Prostate gland (tissue), 2 donors: ENCODE measurements at places on chromosomes 2 and 18. TPM values are rescaled to one million over a fixed set of nuclear protein-coding genes. Genes with fewer than 3 reads are reported as not detected.

The POMC gene
- 2.6 TPM for total RNA-seq

The ADAM23 gene
- 10.7 TPM for total RNA-seq

The SERPINB13 gene
- 0.57 TPM for total RNA-seq

- DNase-seq = no peak
These were observed 185.4 kb upstream of the FAM98A start for GRCh38 chr2:33784488-33784887.

GRCh38 chr18:36132756-36133155, 3.1 kb downstream of the ELP2 start:
- no peak for DNase-seq

DNA sequence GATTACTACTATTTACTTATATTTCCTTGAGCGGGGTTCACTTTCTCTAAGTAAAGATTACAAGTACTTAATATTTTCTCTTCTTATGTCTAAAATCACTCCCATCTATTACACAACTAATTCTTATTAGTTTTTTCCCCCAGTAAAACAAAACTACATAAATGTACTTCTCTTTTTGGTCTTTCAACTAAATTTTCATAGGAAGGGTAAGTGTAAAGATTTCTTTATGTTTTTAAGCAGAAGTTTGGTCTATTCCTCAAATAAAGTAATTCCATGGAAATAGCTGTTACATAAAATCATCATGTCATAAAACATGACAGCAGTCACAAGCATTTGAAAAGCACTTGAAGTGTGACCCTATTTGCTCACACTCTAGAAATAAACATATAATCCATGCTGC, 249.0 kb downstream of the ZEB2 start:
- DNase-seq = no peak

DNA sequence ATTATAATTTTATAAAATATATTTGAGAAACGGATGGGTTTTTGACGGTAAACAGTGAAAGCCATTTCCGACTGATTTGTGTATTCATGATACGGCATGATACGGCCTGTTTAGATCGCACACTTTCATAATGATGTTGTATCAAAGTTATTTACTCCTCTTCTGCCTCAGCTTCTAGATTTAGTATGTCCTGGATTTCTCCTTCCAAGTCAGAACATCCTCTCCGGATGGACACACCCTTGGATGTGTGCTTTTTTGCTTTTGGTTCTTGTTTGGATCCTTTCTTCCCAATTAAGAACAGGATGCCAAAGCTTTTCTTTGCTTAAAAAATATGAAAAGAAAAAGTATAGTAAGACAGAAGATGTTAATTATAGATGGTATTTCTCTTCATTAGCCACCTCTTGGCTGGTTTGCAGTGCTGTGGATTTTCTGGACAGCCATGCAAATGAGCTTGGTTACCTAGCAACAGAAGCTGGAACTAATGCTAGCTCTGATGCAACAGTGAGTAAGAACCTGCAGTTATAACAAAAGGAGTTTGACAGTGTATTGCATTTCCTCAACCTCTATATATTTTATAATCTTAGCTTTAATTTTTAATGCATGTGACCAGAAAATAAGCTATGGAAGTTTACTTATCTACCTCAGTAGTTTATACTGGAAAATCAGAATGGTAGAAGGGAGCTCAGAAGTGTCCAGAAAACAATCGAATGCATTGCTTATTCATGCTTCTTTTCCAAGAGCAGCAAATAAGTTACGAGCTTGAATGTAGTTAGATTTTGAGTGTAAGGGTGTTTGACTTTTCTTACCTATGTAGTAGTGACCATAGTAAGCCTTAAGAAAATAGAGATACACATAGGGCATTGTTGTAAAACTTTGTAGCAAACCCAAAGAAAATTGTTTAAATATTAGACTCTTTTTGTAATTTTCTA, 27.9 kb downstream of the RMND5A start:
- DNase-seq = no peak

DNA sequence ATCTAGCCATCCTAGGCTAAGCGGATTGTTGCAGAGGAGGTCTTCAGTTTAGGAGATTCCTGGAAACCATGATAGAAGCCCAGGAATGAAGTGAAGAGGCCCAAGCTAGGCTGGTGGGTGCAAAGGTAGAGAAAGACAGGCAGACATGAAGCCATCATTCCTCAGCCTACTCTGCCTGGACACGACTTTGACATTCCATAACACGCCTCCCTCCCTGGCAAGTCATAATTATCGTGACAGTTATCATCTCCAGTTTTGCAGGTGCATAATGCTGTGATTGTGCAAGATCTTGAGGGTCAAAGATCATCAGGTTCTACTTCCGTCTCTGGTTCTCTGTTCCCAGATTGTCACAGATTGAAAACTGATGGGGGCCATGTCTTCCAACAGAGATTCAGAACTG, 15.2 kb upstream of the FZD5 start:
- DNase-seq = no peak

DNA sequence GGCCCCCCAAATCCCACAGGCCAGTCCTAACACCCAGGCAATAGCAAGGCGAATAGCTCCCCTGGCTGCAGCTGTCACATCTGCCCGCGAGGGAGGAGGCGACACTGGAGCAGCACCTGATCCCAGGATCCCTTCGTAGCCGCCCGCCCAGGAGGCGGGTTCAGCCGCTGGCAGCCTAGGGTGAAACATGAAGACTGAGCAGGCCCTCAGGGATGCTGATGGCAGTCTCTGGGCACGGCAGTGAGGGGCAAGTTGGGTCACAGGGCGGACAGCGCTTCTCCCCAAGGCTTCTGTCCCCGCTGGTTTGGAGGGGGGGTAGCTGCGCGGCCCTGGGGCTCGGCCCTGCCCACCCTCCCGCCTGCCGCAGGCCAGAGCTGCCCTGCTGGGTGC, 1.9 kb downstream of the DNMT3A start:
- peak; percentile 30 for DNase-seq

DNA sequence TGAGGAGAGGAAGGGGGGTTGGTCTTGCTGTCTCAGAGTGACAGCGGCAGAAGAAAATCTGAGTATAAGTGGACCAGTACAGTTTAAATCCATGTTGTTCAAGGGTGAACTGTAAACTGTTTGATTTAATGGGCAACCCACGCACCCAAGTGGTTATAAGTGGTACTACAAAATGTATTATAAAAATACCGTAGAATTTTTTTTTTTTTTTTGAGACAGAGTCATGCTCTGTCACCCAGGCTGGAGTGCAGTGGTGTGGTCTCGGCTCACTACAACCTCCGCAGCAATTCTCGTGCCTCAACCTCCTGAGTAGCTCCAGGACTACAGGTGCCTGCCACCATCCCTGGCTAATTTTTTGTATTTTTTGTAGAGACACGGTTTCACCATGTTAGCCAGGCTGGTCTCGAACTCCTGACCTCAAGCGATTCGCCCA, 2.1 kb upstream of the CHCHD5 start:
- DNase-seq = peak; percentile 18

DNA sequence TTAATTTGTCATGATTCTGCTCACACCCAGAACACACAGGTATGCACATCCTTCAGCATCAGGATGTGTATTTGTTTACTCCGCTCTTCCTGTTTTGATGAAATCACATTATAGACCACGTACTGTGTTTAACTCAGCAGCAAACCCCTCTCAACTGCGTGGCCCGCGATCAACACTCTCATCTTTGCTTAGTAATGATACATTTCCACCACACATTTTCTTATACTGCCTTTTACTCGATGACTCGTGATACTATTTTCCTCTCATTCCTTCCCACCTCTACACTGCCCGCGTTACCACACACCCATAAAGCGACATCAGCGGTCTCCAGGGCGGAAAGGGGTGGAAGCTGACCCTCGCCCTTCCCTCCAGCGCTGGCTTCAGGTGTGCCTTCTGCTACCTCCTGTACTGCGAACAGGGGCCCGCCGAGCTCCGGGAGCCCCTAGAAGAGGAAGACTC, 1.3 kb downstream of the NETO1 start:
- no peak for DNase-seq

GRCh38 chr18:79642626-79643025, 37.0 kb upstream of the CTDP1 start:
- no peak for DNase-seq

DNA sequence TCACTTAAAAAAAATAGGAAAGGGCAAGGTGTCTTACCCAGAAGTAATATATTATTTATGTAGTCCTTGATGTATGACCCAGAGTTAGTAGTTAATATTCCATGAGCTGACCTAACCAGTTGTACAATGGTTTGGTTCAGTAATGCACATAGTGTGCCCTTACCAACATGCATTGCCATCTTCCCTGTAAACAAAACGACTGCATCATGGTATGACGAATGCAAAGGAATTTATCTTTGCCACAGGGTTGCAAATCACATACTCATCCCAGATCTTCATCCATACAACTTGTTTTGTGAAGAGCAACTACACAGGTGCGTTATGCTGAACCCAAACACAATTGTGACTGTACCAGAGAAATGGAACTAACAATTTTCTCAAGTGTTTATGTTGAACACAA, 68.9 kb upstream of the ZSWIM2 start:
- no peak for DNase-seq

GRCh38 chr2:39571111-39571731, 94.5 kb upstream of the TMEM178A start:
- DNase-seq = no peak

- DNase-seq = no peak
These were observed 12.4 kb upstream of the ADCYAP1 start for GRCh38 chr18:892316-892715.

GRCh38 chr2:209348433-209348832, 75.4 kb upstream of the MAP2 start:
- DNase-seq = no peak

DNA sequence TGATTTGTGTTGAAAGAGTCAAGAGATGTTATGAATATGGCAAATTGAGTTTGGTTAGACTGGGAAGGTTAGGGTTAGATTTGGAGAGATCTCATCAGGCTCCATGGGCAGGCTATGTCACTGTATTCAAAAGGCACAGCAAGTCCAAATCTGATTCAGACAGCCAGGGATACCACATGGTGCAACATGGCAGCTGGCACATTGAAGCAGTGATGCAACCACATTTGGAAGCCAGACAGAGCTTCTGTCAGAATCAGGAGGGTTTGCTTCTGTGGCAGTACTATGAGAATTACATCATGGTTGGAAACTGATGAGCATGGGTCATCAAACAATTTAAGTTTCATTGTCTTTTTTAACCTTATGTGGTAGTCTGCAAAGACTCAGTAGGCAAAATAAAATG, 772.2 kb downstream of the SUCLG1 start:
- DNase-seq = no peak

DNA sequence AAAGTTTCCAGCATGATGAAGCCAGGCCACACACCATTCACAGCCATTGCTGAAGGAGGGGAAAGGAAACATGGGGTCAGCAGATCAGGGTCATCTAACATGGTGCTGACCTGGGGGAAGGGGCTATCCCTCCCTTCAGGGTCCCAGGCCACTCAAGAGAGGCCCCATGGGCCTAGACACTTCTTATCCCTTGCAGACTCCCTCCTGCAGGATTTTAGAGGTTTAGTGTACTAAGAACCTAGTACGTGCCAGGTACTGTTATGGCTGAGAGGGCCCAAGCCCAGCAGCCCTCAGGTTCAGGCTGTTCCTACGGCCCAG, 8.8 kb downstream of the KHK start:
- no peak for DNase-seq

DNA sequence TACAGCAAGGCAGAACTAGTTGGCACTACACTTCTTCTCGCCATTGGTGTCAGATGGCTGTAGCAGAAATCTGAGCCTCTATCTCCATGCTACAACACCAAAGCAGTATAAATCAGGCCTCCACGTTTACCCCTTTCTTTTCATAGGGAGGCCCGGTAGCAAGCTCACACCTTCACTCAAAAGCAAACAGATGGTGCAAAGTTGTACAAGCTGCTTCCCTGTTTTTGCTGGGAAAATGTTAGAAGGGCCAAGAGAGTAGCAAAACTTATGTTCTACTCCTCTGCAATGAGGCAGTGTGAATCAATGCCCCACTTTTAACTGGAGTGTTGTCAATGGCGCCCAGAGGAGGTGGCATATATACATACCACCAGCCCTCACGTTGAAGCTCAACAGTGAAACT, 369.6 kb upstream of the NRXN1 start:
- no peak for DNase-seq

DNA sequence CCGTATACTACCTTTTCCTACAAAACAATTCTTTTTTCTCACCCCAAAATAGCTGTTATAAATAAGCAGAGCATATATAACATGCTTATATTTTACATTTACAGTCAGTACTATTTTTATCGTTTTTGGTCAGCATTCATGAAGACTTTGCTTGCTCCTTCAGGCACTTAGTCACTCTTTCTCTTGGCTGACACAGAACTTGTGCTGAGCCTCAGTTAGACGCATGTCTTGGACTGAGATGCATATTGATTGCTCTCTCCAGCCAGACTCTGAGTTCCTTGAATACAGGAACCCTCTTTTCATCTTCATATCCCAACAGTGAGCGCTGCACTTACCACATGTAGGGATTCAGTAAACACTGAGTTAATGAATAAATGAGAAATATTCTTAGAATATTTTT, 158.3 kb downstream of the RTN4 start:
- DNase-seq = no peak

DNA sequence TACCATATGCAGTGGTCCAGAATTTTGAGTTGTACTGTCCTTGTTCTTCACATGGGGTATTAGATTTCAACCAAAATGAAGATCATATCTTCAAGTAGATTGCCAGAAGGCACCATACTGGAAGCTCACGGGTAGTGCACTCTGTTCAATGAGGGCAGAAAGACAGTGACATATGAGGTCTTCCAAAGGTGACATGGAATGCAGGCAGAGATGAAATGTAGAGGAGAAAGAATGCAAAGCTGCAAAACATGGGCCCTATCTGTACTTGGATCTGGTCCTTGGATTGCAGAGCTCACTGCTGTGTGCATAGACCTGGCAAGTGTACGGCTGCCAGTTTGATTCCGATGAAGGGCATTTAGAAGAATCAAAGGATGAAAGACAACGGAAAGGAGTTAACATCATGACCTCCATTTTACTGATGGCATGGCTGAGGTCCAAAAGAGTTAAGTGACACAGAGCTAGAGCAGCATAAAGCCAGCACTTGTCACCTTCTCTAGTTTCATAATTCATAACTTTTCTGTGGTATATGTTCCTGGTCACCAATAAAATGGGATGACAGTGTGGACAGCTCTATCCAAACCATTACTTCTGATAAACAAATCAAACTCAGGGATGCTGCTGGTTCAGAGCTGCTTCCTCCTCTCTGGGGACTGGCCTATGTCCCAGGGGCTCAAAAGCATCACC, 64.7 kb downstream of the BCL2 start:
- no peak for DNase-seq

DNA sequence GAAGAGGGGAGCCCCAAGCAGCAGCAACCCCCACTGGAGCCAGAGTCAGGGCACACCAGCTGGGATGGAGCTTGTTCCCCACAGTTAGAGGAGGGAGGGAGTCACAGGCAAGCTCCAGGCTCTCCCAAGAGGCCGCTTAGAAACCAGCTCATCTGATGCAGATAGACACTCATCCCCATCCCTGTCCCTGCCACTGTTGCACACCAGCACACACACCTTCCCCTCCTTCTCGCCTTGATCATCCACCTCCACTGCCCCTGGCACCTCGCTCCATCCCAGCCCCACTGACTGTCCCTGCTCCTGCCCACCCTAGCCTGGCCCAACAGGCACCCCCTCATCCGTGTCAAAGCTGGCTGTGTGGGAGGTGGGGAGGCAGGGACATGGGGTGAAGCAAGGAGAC, 1.5 kb upstream of the RUFY4 start:
- DNase-seq = no peak

GRCh38 chr2:85865539-85866164, 23.1 kb downstream of the ST3GAL5 start:
- peak; percentile 46 for DNase-seq

GRCh38 chr2:100880730-100881129, 60.8 kb downstream of the NPAS2 start:
- no peak for DNase-seq
